ENCODE measurements at places on chromosomes 4 and X.

DNA sequence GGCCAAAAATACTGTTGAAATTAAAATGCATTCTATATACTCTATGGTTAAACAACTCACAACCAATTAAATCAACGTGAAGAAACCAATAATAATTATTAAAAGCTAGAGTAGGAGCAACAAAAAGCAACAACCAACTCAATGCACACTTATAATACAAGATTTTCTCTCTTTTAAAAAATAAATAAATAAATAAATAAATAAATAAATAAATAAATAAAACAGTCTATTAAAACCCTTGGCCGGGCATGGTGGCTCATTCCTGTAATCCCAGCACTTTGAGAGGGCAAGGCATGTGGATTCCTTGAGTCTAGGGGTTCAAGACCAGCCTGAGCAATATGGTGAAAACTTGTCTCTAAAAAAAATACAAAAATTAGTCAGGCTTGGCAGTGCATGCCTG lies 62.7 kb downstream of the ENOX2 start:
- no peak for DNase-seq

DNA sequence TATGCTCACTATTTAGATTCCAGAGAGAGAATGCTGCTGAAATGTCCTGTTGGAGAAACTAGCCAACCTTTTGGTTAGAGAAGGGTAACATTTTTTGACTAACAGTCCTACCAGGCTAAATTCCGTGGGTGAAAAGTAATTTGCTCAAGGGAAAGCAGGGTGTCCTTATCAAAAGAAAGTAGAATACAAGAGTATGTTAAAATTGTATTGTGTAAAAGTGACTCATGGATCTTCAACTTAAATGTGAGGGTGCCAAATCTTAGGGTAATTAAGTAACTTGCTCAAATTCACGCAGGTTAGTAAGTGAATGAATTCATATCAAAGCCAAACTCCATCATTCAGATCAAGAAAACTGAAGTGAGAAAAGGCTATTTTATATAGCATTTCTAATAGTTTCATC lies 81.7 kb downstream of the PCDH7 start:
- no peak for DNase-seq

GRCh38 chr4:13656569-13657405 lies 29.3 kb upstream of the BOD1L1 start:
- DNase-seq: peak; percentile 47

GRCh38 chr4:139764686-139765310 lies 99.2 kb downstream of the MGST2 start:
- no peak for DNase-seq

DNA sequence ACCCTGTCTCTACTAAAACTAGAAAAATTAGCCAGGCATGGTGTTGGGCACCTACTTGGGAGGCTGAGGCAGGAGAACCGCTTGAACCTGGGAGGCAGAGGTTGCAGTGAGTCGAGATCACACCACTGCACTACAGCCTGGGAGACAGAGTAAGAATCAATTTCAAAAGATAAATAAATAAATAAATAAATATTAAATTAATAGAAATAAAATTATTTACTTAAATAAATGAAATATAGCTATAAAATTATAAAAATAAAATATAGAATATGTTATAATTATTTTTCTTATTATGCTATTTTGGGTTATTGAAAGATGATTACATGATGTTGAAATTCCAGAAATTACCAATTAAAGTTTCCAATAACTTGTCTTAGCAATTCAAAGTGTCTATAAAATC lies 1029.8 kb upstream of the AGA start:
- no peak for DNase-seq
